ENCODE measurements at places on chromosomes 6 and 20.
A peak's percentile ranks its signal among the peaks of the same experiment; 100 is the strongest.

GRCh38 chr20:62311832-62312661 lies 9.2 kb downstream of the ADRM1 start:
- DNase-seq: no peak

DNA sequence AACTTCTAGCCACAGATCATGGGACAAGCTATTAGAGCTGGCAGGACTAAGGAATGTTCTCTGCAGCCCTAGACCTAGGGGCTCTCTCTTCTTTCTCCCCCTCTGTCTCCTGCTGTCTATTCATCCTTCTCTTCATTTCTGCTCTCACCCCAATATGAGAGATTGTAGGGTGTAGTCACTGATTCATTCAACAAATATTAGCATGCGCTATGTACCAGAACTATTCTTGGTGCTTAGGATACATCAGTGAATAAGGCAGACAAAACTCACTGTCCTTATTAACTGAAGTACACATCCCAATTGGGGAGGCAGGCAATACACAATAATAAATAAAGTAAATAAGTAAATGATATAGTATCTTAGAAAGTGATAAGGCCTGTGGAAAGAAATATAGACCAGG lies 14.7 kb upstream of the SIRPB2 start:
- DNase-seq: no peak

- DNase-seq: no peak
These were observed 3.0 kb upstream of the LINC00237 start for GRCh38 chr20:21109144-21109543.

DNA sequence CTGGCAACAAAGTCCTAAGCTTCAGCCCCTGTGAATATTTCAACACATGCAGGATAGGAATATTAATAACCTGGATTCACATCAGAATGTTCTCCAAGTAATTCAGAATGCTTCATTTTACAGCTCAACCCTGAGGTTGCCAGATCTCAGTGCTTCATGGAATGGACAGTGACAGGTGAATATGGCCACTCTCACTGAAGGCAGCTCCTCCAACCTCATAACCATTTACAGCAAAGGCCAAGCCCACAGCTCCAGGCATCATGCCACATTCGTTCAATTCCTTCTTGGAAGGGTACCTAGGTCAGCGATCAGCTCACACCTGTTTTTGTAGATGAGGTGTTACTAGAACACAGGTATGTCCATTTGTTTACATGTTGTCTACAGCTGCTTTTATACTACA lies 17.1 kb downstream of the CLIC5 start:
- no peak for DNase-seq

DNA sequence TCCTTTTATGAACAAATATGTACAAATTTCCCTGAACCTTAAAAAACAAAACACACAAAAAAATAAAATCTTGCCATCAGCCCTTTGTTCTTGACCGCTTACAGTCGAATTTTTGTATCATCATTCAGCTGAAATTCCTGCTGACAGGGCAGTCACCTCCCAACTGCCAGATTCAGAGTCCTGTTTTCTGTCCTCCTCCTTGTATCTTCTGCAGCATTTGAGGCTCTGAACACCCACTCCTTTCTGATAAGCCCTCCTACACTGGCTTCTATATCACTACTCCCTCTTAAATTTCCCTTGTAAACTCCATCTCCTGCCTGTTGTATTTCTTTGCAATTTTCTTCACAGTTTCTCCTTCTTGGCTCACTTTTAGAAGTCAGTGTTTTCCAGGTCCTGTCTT lies 77.8 kb upstream of the CCN6 start:
- DNase-seq: no peak

DNA sequence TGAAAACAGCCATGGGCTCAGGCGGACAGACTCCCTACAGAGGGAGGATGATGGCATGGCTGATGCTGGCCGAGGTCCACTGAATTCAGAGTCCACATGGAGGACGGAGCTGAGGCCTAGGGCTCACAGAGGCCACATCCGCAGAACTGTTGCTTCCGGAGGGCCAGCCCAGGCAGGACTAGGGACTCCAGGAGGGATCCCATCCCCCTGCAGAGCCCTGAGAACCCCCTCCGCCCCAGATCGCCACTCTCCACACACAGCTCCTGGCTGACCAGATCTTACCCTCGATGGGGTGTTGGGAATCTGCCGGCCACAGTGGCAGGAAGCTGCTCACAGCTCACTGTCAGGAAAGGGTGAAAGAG lies 399.2 kb downstream of the TAF4 start:
- DNase-seq: no peak

DNA sequence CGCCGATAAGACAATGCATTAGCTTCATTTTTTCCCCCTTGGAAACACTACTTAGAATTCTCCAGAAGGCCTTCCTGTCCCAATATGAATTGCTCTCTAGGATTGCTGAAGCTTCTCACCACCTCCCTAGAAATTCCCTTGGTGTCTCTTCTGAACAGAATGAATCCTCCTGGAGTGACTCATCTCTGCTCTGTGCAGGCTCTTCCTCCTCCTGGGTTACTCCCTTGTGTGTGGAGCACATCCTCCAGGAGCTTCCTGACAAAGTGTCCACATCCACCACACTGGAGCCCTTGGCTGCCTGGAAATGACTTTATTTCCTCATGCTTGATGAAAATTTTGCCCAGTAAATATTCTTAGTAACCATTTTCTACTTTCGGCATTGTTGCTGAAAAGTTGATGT lies 54.4 kb downstream of the DTNBP1 start:
- DNase-seq: no peak

- DNase-seq: no peak
These were observed 7.9 kb downstream of the CNKSR3 start for GRCh38 chr6:154502553-154502952.

GRCh38 chr6:139881236-139881635 lies 506.8 kb upstream of the CITED2 start:
- DNase-seq: no peak

DNA sequence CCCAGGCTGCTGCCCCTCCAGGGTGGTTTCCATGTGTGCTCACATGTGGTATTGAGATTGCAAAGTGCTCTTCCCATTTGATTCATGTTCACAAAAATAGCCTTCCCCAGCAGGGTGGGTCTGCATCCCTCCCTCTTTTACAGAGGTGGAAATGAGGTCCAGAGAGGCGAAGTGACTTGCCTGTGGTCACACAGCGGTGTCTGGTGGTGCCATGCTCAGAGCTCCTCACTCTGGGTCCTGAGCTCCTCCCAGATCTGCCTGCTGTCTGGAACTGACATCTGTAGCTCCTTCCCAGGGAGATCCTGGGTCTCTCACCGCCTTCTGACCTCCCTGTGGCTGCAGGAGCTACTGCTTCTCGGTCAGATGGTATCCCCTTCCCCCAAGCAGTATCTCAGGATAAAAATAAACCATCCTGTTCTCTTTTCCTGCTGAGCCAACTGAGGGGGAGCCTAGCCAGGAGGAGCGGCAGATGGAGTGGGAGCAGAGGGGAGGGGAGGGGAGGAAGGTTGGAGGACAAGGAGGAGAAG lies 11.9 kb downstream of the CD40 start:
- no peak for DNase-seq

GRCh38 chr6:80942911-80943310 lies 809.6 kb downstream of the TENT5A start:
- peak; percentile 76 for DNase-seq

DNA sequence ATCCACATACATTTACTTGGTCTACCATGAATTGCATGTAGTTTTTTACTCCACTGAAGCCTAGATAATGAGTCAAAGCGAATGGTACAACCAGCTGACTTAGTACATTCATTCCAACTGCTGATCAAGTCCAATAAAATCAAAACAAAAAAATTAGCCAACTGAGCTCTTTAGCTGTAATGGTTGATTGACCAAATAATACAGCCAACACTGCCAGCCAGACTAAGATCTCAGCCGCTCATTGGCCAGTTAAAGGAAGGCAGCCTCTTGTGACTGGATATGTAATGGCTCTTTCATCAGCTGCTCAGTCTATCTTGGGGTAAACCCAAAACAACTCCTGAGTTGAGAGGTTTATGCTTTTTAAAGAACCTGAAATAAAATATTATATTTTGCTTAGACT lies 204.3 kb upstream of the RSPO3 start:
- no peak for DNase-seq

DNA sequence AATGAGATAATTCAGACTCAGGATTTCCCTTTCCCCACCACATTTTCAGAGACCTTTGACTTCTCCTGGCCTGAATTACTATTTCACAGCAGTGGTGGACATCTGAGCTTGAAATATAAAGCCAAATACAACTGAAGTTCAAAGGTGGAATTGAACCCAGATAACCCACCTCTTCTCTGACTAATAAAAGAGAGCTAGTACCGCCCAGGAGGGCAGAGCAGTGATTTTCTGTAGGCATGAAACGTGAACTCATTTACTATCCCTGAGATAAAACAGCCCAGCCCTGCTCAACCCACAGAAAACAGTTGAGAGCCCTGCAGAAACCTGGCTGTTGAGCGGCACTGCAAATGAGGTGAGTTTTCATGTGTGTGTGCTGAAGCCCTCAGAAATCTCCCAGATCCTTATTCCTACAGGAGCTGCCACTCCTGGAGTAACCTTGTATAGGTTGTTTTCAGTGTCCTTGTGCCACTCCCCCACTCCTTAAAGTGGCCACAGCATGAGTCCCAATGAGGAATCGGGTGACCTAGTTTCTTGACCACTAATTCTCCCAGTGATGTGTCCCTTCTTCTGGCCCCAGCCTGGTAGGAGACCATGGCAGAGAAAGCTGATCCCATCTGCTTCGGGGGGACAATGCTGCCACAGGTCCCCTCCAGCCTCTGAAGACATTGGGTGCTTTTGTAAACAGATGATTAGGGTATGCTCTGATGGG lies 99.2 kb downstream of the NOL4L start:
- no peak for DNase-seq

DNA sequence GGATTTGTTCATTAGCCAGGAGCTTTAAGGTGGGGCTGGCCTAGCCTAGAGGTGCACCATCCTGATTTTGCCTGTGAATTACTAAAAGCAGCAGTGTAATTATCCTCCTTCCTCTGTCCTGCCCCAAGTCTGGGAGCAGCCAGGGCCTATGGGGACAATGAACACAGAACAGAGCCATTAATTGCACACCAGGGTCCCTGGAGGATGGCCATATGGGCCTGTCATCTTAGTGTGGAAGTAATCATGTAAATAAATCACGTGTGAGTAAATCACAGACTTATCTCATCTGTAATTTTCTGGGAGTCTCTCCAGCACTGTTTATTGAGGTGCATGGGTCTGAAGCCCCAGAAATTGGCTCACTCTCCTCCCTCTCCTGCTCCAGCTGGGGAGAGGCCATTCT lies 176.3 kb downstream of the LRFN2 start:
- DNase-seq: no peak

- DNase-seq: no peak
These were observed 1.0 kb downstream of the SLC32A1 start for GRCh38 chr20:38725148-38725901.

GRCh38 chr20:8457978-8458377 lies 325.9 kb downstream of the PLCB1 start:
- no peak for DNase-seq

- no peak for DNase-seq
These were observed 11.1 kb downstream of the NRN1 start for GRCh38 chr6:5995658-5995948.

DNA sequence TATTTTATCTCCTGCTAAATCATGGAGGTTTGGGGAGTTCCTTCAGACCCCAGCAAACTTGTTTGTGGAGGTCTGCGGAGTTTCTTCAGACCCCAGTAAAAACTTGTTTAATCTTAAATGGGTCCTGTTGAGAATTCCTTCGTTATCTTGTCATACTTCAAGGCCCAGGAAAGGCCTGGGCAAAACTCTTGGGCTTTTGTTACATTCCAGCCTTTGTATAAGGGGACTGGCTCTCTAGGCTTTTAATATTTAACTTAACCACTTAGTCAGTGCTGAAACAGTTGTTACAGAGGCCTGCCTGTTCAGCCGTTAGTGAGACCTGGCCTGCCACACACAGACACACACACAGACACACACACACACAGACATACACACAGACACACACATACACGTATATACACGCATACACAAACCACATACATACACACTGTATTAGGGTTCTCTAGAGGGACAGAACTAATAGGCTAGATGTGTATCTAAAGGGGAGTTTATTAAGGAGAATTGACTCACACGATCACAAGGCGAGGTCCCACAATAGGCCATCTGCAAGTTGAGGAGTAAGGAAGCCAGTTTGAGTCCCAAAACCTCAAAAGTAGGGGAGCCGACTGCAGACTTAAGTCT lies 21.3 kb upstream of the CST3 start:
- DNase-seq: no peak

- DNase-seq: no peak
These were observed 5.2 kb upstream of the GOPC start for GRCh38 chr6:117607511-117607910.

DNA sequence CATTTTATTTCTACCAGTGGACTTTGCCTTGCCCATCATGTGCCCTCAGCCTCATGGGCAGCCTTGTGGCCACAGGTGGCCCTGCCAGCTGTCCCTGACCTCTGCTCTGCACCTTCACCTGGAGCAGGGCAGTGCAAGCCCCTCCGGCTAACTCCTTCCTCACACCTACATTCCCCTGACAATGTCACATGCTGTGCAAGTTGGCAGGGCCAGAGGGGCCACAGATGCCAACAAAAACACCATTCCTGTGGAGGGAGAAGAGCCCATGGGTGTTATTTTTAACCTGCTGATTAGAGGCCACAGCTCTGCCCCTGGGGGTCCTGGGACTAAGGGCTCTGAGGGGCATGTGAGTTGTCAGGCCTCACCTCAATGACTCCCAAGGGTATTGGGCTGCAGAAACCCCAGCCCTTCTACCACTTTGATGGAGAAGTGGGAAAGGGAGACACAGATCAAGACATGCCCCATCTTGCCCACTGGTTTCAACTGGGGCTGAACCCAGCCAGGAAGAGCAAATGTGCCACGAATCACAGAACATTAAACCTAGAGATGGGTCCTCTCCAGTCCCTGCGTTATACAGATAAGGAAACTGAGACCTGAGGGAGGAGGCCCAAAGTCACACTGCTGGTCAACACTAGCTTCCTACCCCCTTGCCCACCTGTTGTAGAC lies 65.0 kb downstream of the MRPL14 start:
- no peak for DNase-seq

GRCh38 chr6:52399511-52400312 lies 20.4 kb upstream of the EFHC1 start:
- DNase-seq: peak; percentile 37

DNA sequence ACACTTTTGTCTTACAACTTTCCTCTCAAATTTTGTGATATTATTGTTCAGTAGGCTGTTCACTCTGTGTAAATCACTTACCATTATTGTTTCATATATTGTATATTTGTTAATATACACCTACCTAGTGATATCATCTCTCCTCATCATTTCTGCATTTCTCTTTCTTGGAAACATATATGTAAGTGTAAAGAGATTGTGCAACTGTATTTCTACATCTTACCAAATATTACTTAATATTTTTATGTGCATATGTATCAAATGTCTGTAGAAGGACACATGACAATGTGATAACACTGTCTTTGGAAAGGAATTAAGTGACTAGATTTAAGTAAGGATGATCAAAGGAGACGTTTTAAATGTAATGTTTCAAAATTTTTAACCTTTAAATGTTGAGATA lies 30.2 kb downstream of the ZNF322 start:
- DNase-seq: no peak

DNA sequence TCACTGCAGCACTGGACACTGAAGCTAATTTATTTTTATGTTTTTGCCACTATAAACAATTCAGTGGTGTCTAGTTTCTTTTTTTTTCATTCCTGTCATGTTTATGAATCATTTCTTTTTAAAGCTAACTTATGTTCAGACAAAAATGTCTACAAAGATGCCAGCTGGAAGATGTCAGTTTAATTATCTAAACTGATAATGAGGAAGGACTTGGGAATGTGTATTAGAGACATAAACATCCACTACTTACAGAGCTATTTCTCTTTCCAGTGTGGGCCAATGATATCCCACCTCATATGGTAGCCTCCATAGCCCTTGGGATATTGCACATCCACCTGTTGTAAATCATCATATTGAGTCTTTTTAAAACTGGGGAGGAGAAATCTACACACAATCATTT lies 132.1 kb upstream of the FAM184A start:
- DNase-seq: no peak

Measured in muscle of back (tissue), 13 donors.